ENCODE measurements at places on chromosomes 5 and 9.

DNA sequence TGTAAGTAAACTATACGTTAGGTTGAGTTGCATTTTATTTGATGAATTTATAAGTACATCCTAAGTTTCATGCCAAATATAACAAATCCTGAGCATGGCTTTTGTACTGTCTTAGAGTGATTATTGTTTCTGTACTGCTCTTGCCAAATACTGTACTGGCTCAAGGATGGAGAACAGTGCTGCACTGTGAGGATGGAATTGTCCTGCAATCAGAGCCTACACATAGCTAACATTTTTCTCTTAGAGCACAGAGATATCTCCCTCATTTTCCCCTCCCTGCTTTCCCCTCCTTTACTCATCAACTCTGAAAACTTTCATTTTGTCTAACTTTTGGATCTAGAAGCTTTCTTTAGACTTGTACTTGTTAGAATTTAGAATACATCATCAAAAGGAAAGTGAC, 28.3 kb downstream of the LRRC70 start:
- no peak for DNase-seq

- DNase-seq: no peak
Measured at GRCh38 chr9:11966786-11967185, 726.4 kb upstream of the TYRP1 start.

GRCh38 chr5:113145757-113146387, 169.3 kb downstream of the DCP2 start:
- no peak for DNase-seq

DNA sequence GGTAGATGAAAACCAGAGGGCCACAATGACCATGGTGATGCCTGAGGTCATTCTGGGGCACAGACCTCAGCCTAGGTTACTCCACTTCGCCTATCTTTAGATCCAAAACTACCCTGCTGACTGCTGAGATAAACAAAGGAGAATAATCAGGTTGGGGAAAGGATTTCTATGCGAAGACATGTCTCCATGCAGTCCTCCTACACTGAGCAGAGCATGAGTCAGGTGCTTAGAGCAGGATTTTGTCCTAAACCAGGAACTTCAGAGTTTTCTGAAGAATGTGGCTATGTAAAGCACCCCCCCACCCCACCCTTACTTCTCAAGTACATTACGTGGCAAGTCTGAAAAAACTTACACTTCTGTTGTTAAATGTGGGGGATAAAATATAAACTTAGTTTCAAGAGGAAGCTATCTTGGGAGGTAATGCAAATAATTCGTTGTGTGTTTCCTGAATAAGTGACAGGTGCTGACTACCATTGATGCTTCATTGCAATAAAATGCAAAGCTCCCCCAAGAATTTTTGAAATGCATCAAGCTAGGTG, 19.4 kb downstream of the PDCD1LG2 start:
- no peak for DNase-seq

DNA sequence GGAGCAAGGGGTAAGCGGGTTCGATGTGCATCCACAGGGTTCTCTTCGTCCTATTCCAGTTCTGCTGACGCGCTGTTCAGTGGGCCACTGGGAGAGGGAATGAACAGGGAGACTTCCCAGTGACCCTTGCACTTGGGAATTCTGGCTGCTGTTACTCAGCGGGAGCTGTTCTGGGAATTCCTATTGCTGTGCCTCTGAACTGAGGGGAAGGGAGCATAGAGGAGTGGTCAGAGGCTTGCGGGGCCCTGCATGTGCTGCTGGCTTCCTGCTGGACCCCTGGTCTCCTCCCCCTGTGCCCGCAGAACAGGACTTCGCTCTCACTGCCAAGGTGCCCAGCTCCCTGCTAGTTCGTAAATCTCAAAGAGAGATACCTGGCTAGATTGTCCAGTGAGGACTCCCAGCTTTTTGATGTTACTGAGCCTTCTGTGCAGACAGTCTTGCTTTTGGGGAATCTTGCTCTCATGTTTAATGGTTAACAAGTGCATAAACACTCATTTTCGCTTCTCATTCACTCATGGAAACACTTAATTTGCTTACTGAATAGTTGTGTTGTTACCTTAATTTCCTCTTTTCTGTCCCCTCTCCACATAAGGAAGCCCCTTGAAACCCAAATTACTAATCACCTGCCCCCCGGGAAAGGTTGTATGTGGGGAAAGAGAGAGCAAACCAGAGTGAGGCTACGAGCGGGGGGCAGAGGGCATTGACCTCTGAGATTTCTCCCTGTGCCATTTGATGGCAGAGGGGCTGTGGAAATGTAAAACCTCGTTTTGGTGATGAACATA, 5.9 kb downstream of the TRIO start:
- DNase-seq: no peak

GRCh38 chr5:9619331-9620092, 10.6 kb downstream of the TAS2R1 start:
- DNase-seq: no peak

DNA sequence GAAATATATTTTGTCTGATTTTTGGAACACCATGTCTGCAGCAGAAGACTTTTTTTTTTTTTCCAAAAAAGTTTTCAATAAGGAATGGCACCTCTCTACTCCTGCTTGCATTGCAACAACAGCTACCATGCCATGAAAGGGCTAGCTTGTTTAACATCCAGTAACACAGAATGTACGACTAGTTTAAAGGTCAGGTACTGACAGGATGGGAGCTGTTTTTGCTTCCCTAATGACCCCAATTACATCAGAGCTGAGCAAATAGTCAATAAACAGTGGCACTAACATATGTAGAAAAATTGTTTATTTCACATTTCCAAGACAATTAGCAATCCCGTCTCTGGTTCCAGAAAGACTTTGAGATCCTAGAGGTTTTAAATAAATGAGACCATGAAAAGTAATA, 693.8 kb downstream of the NR2F1-AS1 start:
- DNase-seq: no peak

DNA sequence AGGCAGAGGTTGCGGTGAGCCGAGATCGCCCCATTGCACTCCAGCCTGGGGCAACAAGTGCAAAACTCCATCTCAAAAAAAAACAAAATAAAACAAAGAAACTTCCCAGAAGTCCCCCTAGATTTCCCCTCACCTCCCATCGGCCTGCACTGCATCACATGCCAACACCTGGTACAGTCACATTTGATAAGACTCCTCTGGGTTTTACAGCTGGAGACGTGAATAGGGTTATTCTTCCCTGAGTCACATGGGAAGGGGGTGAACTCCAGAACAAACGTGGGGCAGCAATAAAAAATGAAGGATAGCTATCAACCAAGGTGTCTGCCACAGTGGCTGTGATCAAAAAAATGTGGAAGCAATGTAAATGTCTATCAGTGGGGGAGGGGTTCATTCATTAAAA, 26.0 kb downstream of the SPRY4 start:
- DNase-seq: no peak

Data from stimulated activated CD8-positive, alpha-beta memory T cell treated with anti-CD3 and anti-CD28 coated beads, Interleukin-12 subunit alpha, Interleukin-12 subunit beta, amount 100 ng/mL, for 4 hours (primary cell).